ENCODE measurements at places on chromosomes 2 and 18. TPM values are rescaled to one million over a fixed set of nuclear protein-coding genes. Genes with fewer than 3 reads are reported as not detected.

The PNPT1 gene
- 19.9 TPM for total RNA-seq

The WDR35 gene
- 3.9 TPM for total RNA-seq

The CXCR2 gene
- total RNA-seq: not detected

The KHK gene
- 4.2 TPM for total RNA-seq

The DSC1 gene
- total RNA-seq: not detected

The STK16 gene
- 19.9 TPM for total RNA-seq

The KYNU gene
- 1.1 TPM for total RNA-seq

The AQP4 gene
- total RNA-seq: not detected

The MBD2 gene
- 11.6 TPM for total RNA-seq

The POTEC gene
- total RNA-seq: 0.34 TPM

All from HT-29 (cell line).